ENCODE measurements at places on chromosomes 5 and 9. TPM values are rescaled to one million over a fixed set of nuclear protein-coding genes. Genes with fewer than 3 reads are reported as not detected.

- no peak for DNase-seq
These were observed 480.2 kb upstream of the PTPRD start for GRCh38 chr9:11092974-11093373.

- no peak for DNase-seq
These were observed 17.0 kb upstream of the ADAM19 start for GRCh38 chr5:157592594-157592993.

DNA sequence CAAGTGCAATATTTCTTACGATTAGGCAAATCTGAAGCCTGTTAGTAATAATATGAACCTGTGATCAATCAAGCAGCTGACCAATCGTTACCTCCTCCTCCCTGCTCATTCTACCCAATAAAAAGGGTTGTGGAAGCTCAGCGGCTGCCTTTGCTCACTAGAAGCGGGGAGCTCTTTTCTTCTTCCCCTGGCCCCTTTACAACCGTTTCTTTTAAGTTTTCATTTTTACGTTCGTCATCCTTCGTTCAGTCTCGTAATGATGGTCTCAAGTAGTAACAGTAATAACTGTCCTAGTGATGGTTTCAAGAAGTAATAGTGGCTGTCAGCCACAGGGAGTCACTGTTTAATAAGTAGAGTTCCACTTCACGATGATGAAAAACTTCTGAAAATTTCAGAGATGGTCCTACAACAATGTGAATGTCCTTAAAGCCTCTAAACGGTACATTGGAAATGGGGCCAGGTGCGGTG, 6.2 kb downstream of the UGT3A2 start:
- no peak for DNase-seq

The HTR1A gene
- total RNA-seq = 0.24 TPM

The CLK4 gene
- 55.1 TPM for total RNA-seq

The ZNF366 gene
- total RNA-seq = 2.2 TPM
